HFF-Myc (cell line): ENCODE measurements at places on chromosomes 2 and 18.

DNA sequence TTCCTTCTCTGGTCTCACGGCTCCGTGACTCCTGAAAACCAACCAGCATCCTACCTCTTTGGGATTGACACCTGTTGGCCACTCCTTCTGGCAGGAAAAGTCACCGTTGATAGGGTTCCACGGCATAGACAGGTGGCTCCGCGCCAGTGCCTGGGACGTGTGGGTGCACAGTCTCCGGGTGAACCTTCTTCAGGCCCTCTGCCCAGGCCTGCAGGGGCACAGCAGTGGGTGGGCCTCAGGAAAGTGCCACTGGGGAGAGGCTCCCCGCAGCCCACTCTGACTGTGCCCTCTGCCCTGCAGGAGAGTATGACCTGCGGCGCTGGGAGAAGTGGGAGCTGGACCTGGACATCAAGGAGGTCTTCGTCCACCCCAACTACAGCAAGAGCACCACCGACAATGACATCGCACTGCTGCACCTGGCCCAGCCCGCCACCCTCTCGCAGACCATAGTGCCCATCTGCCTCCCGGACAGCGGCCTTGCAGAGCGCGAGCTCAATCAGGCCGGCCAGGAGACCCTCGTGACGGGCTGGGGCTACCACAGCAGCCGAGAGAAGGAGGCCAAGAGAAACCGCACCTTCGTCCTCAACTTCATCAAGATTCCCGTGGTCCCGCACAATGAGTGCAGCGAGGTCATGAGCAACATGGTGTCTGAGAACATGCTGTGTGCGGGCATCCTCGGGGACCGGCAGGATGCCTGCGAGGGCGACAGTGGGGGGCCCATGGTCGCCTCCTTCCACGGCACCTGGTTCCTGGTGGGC lies 10.0 kb downstream of the PROC start:
- no peak for DNase-seq

- DNase-seq: no peak
Measured at GRCh38 chr18:75226286-75226955, 15.8 kb downstream of the TSHZ1 start.

DNA sequence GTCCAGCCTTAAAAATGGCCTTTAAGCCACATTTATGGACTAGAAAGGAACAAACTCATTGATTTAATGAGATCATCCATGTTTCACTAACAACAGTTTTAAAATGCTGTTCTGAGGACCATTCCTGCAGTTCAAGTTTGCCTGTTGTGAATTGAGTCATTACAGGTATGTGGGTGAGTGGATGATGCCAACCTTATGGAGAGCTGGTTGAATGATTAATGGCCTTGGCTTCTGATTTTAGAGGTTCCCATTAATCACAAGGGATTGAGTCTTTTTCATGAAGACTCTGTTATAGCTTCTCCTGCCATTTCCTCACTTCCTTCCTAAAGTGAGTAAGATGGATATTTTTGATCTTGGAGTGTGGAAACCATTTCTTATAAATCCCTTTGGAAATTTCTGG lies 459.8 kb upstream of the SLC14A2 start:
- DNase-seq: no peak

DNA sequence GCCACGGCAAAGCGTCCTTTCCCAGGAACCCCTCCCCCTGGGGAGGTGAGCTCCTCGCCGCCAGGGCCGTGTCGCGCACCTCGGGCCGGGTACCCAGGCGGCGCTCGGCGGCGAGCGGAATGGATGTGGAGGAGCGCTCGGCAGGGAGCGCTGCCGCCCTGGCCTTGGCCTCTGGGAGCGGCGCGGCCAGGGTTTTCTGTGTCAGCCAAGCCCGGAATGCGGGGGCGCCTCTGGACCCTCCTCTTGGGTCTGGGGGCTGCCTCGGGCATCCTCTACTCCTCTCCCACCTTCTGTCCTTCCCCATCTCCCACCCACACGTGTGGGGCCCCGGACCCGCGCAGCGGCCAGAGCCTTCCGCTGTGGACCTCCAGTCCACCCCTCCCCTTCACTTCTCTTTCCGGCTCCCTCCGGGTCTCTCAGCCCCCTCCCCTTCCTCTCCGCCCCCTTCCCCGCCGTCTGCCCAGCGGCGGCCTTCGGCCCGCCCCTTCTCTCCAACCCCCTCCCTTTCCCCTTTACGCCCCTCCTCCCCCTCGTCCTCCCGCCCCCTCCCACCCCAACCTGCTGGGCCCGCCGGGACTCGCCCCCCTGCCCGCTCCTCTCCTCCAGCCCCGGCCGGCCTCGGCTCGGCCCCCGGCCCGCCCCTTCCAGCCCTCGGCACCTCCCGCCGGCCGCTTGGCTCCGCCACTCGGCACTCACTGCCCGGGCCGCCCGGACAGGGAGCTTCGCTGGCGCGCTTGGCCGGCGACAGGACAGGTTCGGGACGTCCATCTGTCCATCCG lies at the start of gene MERTK:
Gene MERTK (plus strand): TSS at position 684 of the 779 bp plus-strand sequence. CDS start 129 bp downstream, outside the sequence.
- no peak for DNase-seq

- DNase-seq: no peak
Measured at GRCh38 chr2:201932511-201932910, 101.1 kb upstream of the FZD7 start.

GRCh38 chr2:200259577-200259957 lies 46.9 kb upstream of the SPATS2L start:
- DNase-seq: no peak
